ENCODE measurements at places on chromosomes 16 and 17. TPM values are rescaled to one million over a fixed set of nuclear protein-coding genes. Genes with fewer than 3 reads are reported as not detected.

DNA sequence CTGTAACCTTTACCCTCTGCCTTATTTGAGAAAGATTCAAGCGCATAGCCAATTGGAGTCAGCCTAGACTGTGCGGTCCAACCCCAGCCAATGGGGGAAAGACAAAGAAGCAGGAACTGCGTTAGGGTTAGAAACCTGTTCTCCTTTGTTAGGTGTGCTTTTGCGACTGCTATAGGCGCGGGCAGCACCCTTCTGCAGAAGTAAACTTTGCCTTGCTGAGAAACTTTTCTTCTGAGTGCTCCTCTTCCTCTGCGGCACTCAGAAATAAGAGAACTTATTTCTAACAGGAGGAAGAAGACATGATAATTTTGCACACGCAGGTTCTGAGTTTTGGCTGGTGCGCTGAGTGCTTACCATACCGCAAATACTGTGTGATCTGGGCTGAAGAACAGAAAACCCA, 9.0 kb downstream of the TXNL4B start:
- no peak for DNase-seq
- peaks cover 31% of the 10 kb centered on the region for H3K36me3 ChIP-seq
- H3K27ac ChIP-seq: no peak overlapping the region
- no peaks in the 10 kb centered on the region for H3K27me3 ChIP-seq

- H3K27ac ChIP-seq: no peak overlapping the region
- peaks cover 15% of the 10 kb centered on the region for H3K4me1 ChIP-seq
- H3K27me3 ChIP-seq: no peaks in the 10 kb centered on the region
- H3K36me3 ChIP-seq: peaks cover 2% of the 10 kb centered on the region
- no peak for DNase-seq
- H3K4me3 ChIP-seq: no peak overlapping the region
Measured at GRCh38 chr17:43216762-43217613, 5.3 kb downstream of the TMEM106A start.

- no peak overlapping the region for H3K27ac ChIP-seq
- H3K27me3 ChIP-seq: peaks cover 14% of the 10 kb centered on the region
- H3K36me3 ChIP-seq: no peaks in the 10 kb centered on the region
- DNase-seq: no peak
- no peak overlapping the region for H3K4me3 ChIP-seq
Measured at GRCh38 chr17:5588584-5588983, 4.3 kb upstream of the NLRP1 start.

GRCh38 chr17:47621293-47622179, 28.2 kb upstream of the KPNB1 start:
- DNase-seq: no peak
- H3K4me3 ChIP-seq: no peak overlapping the region
- peak overlapping the region; percentile 76 for H3K27ac ChIP-seq
- no peaks in the 10 kb centered on the region for H3K27me3 ChIP-seq
- peaks cover 10% of the 10 kb centered on the region for H3K4me1 ChIP-seq

DNA sequence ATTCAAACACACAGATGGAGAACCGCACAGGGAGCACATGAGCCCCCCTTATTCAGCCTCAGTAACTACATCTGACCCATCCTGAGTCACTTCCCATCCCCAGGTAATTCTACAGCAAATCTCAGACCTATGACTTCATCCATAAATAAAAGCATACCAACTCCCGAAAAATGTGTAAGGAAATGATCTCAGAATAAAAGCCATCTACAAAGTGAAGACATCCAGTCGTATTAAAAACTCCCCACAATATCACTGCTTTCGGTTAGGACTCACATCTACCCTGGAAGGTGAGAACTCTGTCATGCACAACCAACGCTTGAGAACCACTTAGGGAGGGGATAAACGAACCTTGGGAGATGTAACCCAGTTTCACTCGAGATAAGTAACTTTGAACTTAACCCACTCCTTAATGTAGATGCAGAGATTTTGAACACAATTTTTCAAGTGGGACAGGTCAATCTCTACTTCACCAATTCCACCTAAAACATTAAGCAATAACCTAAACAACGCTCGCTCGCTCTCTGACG, 1.3 kb downstream of the USP36 start:
- peaks cover 21% of the 10 kb centered on the region for H3K4me1 ChIP-seq
- peak overlapping the region; percentile 94 for H3K27ac ChIP-seq
- DNase-seq: no peak
- peaks cover 7% of the 10 kb centered on the region for H3K36me3 ChIP-seq

The KRT39 gene
- total RNA-seq: not detected

The OR1F1 gene
- not detected for total RNA-seq
